ENCODE measurements at places on chromosomes 2 and 18.

GRCh38 chr18:32152705-32153448, 37.0 kb upstream of the MEP1B start:
- DNase-seq: no peak

DNA sequence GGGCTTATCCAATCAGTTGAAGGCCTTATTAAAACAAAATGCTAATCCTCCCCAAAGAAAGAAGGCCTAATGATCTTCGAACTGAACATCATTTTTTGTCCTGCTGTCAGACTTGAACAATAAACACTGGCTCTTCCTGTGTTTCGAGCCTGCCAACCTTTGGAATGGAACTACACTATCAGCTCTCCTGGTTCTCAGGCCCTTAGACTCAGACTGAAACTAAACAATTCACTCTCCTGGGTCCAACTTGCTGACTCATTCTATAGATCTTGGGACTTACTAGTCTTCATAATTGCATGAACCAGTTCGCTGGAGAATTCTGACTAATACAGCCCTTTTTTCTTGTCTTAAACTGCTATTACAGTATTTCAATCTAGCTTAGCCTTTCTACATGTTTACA, 235.2 kb downstream of the LNPK start:
- DNase-seq: no peak

GRCh38 chr18:74840492-74841167, 243.0 kb downstream of the ZNF407 start:
- no peak for DNase-seq

DNA sequence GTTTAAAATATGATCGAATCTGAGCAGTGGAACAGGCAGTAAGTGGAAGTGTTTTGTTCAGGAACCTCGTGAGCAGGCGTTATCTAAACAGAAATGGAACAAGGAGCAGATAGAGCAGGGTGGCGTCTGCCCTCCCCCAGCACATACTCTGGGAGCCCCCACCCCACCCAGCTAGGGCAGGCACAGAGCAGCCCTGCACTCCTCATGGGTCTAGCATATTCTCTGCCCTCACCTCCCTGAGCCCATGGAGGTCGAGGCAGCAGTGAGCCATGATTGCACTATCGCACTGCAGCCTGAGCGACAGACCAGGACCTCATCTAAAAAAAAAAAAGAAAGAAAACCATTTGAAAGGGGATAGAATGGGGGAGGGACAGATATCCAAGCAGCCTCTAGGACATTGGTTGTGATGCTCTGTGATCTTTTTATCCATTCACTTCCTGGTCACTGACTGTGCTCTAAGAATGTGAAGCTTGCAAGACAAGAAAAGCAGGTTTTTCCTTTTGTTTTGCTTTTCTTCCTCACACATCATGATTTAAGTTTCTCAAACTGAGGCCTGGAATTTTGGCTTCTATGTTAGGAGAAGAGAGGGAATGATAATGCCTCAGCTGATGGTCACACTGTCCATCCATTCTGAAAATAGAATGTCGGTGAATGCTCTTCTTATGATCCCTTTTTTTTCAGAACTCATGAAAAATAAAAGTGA, 3.1 kb downstream of the MLPH start:
- no peak for DNase-seq

GRCh38 chr2:191114403-191114886, 36.3 kb downstream of the STAT4 start:
- DNase-seq: peak; percentile 15

- DNase-seq: no peak
These were observed 14.8 kb downstream of the PIK3C3 start for GRCh38 chr18:41969881-41970280.

GRCh38 chr2:221677688-221678087, 105.6 kb upstream of the EPHA4 start:
- DNase-seq: no peak

DNA sequence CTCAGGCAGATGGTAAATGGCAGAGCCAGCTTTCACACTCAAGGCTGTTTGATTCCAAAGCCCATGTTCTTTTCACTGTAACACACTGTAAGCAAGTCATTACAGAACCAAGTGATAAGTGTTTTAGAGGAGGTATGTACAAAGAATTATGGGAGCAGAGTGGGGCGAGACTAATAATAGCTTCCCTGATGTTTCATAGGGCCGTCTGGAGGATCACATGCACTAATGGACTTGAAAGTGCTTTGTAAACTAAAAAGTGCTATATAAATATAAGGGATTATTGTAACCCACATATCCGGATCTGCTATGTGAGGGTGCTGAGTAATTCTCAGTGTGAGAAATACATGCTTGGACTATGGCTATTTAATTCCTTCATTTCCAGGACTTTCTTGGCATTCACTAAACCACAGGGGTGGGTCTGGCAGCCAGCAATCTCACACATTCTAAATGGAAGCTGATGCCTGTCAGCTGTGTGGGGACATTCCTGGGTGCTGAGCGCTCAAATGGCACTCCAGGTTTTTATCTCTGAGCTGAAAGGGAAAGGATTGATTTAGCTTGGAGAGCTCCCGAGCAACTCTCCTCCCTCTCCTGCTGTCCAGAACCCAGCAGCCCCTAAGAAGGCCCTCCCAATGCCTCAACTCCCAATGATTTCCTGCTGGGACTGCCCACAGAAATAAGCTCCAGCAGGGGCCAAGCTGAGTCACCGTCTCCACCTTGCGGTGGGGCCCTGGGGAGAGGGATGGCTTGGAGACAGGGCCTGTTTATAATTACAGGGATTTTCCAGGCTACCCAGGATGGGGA, 222.8 kb downstream of the SOX11 start:
- no peak for DNase-seq

DNA sequence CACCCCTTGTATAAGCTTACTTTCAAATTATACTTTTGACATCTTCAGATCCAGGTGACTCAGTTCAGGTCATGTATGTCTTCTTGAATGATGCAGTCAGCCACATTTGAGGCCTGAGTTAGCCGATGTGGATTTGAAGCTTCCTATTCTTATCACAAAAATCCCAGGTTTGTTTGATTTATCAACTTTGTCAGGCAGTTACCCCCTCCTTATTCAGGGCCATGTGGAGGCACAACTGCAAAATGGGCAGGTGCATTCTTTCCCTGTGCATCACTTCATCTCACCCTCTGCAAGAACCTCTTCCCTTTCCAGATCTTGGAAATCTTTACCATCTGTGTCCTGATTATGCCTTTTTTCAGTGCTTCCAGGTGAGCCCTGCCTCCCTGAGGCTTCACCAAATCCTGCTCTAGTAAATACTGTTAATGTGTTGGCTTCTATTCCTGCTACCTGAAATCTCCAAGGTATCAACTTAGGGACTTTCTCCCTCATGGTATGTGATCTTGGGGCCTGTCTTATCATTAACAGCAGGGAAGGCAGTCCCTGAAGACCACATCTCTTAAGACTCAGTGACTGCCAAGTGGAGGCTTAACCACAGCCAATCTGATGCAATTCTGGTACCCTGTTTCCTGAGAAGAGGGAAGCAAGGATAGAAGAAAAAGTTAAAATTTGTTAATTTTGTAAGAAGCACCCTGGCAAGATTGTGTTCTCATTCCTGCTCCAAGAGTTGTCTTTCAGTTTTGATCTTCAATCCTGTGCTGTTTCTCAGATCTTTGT, 9.4 kb upstream of the ARHGAP28 start:
- DNase-seq: no peak

- DNase-seq: no peak
These were observed 89.9 kb downstream of the MAPK4 start for GRCh38 chr18:50649821-50650220.

DNA sequence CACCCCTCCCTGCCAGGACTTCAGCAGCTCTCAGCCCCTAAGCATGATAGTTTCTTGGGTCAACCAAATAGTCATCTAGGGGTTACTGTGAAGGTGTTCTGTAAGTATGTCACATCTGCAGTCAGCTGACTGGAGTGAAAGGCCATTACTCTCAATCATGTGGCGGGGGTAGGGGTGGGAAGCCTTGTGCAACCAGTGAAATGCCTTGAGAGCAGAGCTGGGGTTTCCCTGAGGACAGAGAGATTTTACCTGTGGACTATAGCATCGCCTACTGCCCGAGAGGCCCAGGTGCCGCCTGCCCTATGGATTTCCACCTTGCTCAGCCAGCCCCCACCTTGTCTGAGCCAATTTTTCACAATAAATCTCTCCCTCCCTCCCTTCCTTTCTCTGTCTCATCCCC, 20.9 kb upstream of the KLF11 start:
- DNase-seq: no peak

- DNase-seq: no peak
These were observed 256.3 kb downstream of the CCDC178 start for GRCh38 chr18:33184175-33184574.

Measured in stimulated activated naive B cell treated with anti-CD40 and anti-IgM and Interleukin-4, amounts not matched to agents 10 μg/mL and 1 μg/mL and 100 μg/mL, for 72 hours (primary cell).